Stimulated activated CD4-positive, alpha-beta T cell treated with anti-CD3 and anti-CD28 coated beads, Interleukin-15, amount 100 ng/mL, for 48 hours (primary cell): ENCODE measurements at places on chromosomes 6 and 20.

DNA sequence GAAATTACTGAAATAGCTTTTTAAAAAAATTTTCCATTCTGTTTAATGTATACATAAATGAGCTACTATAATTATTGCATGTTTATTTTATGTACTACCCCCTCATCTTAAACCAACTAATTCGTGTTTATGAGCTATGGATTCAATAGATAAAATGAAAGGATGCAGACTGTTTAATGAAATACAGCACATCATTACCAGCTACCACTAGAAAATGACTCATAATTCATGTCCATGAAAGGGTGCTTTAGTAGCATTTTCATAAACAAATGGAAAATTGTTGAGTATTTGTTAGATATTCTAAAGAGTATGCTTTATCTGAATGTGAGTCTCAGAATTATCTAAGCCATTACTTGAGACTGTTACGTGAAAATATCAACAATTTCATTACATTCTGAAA is 1590.1 kb downstream of the HACE1 start:
- no peak for DNase-seq

GRCh38 chr6:52504782-52505136 is 72.1 kb downstream of the TRAM2 start:
- DNase-seq, result no peak

GRCh38 chr6:85580878-85581267 is 12.8 kb downstream of the SNX14 start:
- no peak for DNase-seq

DNA sequence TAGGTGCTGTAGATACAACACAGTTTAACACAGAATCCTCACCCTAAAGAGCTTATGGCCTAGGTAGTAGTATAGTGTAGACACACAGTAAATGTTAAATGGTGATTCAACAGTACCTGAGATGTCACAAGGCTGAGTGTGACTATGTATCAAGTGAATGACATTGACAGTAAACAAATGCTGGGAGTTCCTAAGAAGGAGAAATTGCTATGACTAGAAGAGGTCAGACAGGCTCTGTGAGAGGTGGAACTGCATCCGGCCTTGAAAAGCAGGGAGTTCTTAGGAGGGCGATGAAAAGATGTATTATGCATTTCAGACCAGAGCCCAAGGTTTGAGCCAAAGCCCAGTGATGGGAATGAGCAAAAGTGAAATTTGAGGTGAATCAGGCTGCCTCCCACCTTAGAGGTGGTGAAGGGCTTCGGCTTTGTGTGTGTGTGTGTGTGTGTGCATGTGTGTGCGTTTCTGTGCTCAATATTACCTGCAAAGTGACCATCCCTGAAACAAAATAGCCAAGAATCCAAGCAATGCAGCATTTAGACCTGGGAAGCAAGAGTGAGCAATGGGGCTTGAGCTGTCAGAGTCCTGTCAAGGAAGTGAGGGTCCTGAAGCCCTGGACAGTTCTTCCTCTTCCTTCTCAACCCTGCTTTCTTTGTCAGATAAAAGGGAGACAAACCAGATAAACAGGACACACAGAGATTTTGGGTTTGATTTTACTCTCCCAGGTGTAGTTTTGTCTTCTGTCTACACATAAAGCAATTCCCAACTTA is 32.3 kb upstream of the CITED2 start:
- no peak for DNase-seq

DNA sequence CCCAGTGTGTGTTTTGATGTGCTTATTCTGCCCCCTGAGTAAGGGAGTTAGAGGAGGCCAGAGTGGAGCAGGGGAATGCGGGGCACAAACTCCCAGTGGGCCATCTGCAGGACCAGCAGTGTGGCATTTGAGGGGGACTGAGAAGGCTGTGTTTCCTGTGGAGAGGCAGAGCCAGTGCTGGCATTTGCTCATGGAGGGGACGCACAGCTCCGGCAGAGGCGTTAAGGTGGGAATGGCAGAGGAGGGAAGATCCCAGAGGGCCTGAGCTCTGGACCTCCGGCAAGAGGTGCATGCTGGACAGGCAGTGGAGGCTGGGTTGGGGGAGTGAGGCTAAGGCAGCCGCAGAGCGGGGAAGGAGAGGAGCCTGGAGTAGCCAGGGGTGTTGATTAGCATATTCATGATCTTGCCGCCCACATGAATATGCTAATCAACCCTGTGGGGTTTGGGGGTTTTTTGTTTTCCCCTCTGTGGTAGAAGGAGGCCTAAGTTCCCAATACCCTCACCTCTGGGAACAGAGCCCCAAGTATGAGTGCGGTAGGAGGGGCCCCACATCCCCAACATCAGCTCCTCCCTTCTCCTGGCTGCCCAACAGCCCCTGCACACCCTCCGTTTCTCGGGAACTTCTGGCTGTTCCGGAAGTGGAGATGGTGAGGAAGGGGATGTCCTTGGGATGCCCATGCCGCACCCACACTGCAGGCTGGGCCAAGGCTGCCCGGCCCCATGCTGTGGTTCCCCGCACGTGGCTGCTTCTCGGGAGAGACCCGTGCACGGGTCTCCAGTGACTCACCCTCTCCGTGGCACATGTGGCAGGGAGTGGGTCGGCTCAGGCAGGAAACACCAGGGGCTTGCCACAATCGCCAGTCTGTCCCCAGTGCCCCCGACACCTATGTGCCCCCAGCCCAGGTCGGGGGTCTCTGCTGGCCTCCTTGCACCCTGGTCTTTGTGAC is 33.8 kb downstream of the DLGAP4 start:
- DNase-seq, result no peak

- DNase-seq, result no peak
Observed at GRCh38 chr6:13836170-13836569, 21.8 kb upstream of the MCUR1 start.

DNA sequence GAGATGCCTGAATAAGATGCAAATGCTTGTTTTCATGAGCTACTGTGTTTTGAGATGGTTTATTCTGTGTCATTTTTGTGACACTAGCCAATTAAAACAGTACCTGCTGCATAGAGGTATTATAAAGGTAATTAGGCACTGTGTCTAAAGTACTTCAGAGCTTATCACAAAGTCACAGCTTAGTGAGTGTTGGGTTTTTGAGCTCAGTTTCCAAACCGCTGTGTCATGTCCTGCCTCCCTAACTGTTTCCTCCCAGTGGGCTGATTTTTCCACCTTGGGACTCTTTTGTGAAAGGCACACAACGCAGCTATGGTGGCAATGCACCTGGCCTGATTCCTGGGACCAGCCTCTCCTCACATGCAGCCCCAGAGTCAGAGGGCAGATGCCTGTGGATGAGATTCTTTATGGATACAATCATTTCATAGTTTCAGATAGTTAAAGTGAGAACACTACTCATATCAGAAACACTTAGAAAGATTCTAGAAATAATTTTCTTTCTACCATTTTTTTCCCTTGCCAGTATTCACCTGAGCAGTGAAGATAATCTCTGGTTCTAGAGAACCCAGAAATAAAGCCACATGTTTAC is 41.3 kb upstream of the TAGAP start:
- DNase-seq, result no peak

DNA sequence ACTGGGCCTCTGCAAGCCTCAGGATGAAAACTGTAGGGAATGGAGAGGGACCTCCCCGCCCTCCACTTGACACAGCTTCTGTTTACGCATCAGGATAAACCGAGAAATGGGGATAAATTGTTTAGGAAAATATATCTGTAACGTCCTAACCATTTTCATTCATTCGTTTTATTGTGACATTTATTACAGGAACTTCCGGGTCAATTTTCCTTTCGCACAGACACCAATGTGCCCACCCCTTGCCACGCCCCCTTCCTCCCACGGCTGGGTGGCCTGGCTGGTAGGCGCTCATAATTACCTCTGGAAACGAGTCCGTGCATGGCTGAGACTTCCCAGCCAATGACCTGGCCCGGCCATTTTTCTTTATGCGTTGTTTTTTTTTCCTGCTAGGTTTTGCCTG is 96.1 kb downstream of the BMP7 start:
- DNase-seq, result no peak

DNA sequence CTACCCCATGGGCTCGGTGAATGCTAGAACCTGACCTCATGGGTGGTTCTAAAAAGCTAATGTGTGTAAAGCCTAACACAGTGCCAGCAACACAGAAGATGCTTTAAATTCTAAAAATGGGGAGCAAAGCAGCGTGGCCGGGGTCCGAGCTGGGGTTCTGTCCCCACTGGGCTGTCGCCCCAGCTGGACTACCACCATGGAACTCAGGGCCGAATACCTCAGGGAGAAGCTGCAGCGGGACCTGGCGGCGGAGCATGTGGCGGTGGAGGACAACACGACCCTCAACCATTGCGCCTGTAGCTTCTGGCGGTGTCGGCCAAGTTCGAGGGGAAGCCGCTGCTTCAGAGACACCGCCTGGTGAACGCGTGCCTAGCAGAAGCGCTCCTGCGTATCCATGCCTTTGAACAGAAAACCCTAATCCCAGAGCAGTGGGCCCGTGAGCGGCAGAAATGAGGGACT is 8.4 kb downstream of the SOX4 start:
- no peak for DNase-seq

DNA sequence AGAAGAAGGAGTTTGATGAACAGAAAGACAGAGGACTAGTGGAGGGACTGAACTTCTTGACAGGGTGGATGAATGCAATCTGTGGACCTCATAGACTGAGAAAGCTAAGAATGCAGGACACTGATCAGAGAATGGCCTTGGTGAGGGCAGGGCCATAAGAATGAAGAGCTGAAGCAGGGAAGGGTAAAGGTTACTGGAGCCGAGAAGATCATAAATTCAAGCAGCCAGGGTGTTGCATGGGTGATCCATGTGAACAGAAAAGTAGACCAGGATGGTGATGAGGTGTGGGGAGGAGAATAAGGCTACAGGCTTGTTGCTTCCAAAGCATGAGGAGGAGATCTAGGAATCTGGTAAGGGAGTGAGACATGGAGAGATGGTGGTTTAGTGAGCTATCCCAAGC is 295.9 kb downstream of the ADGB start:
- no peak for DNase-seq

GRCh38 chr6:42937548-42938427 is 8.5 kb downstream of the CNPY3 start:
- no peak for DNase-seq

DNA sequence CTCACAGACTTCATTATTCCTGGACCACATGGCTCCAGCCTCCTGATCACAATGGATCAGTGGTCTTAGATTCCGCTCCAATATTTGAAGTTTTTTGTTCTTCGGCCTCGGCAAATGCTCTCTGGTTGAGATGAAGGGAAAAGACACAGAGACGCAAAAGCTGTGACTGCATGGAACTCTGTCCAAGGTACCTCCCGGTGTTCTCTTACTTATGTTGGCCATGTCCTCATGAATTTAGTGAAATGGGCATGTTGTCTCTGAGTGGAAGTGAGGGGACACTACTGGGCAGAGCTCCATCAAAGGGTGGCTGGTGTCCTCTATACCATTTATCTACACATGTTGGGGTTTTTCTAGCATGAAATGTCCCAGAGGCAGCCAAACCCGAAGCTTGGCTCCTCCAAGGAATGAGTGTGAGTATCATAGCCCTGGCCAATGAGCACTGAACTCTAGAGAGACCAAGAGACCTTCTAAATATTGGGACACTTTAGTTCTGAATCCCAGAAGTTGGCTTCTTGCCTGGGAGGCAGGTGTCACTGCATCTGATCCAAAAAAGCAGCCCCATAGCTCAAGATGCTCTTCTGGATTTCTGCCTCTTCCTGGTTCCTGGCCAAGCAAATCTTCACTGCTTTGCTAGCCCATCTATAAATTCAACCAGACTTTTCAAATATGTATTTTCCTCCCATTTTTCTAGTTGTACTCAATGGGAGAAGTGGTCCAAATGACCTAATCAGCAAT is 34.1 kb downstream of the HLA-G start:
- no peak for DNase-seq

GRCh38 chr6:28134716-28135115 is 7.0 kb upstream of the ZKSCAN8 start:
- no peak for DNase-seq

- DNase-seq, result no peak
Observed at GRCh38 chr6:17391976-17392375, 1.4 kb upstream of the CAP2 start.

DNA sequence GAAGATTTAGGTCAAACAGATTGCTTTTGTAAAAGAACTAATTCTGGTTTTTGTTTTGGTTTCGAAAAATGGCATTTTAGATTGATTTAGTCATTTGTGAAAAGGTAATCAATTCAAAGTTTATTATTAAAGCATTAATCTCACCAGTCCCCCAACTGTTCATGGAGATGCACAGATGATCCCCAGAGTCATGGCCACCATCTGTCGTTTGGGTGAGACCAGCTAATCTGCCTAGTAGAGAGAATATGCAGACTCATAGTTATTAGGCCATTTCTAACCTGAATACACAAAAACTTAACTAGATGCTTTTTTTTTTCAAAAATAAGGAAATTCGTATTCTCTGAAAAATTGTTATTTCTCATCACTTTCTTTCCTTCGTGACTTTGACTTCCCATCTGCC is 58.1 kb downstream of the C6orf58 start:
- DNase-seq, result no peak

- DNase-seq, result no peak
Observed at GRCh38 chr6:108928650-108929049, 80.4 kb downstream of the ARMC2 start.

DNA sequence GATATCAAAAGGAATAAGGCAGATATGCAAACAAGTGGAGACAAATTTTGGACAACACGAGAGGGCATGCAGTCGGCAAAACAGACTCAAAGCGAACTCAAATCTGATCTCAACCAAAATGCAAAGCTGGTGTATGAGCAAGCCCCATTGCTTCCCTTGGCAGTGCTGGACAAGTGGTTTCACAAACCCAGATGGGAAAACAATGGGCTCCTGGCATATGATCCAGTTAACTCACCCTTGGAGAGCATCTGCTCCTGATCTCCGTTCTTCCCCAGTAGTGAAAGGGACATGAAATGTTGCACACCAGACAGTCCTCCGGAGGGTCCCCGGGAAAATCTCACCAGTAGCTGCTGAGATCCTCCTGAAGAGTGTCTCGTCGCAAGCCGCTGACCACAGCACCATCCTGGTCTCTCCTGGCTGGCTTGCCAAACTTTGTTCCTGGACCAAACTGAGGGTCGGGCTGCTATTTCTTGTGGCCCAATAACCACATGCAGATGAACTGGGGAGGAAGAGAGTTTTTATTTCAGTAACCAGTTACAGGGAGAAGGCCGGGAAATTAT is 84.3 kb upstream of the THBS2 start:
- no peak for DNase-seq

GRCh38 chr6:63573899-63574553 is 1.7 kb downstream of the LOC128125822 start:
- peak; percentile 9 for DNase-seq

DNA sequence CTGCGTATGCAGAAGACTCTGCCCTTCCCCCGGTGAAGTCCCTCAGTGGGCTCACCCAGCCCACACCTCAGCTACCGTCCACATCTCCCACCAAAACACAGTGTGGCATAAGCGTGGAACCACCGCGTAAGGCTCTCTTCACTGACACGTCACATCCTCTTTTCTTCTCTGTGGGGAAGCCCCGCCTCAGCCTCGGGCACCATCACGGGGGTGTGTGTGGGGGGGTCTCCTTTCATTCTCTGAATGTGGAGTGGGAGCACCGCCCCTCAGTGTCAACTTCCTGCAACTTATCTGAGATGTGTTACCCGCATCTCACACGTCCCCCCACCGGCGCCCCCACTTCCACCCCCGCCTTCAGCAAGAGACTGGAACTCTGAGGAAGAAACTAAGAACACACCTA is 388.4 kb upstream of the JARID2 start:
- peak; percentile 65 for DNase-seq
